ENCODE measurements at places on chromosomes 12 and 14.
A peak's percentile ranks its signal among the peaks of the same experiment; 100 is the strongest.

DNA sequence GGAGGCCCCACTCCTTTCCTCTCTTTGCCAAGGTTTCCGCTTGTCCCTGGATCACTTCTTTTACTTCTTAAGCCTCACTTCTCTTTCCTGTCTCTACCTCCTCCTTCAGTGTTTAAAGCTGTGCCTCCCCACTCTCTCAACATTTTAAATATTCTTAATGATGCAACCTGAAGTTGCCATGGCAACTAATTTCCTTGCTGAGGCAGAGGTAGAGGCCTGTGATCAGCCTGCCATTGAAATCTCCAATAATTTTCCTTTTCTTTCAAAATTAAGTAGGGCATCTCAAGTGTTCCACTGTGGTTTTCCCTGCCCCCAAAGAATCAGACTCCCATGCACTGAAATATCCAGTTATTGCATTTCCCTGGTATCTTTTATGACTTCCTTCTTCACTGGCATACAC, 108.6 kb upstream of the VRK1 start:
- no peak for DNase-seq

DNA sequence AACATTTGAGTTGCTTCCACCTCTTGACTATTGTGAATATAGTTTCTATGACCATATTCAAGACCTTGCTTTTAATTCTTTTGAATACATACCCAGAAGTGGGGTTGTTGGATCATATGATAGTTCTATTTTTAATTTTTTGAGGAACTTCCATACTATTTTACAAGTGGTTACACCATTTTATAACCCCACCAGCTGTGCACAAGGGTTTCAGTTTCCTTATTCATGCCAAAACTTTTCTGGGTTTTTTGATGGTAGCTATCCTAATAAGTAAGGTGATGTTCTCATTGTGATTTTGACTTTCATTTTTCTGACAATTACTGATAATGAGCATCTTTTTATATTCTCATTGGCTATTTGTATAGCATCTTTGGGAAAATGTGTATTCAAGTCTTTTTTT, 109.4 kb upstream of the GARIN2 start:
- no peak for DNase-seq

GRCh38 chr12:17197971-17198370, 592.0 kb upstream of the LMO3 start:
- DNase-seq, result no peak

- DNase-seq, result no peak
These were observed 172.7 kb upstream of the CNOT2 start for GRCh38 chr12:70070494-70071007.

DNA sequence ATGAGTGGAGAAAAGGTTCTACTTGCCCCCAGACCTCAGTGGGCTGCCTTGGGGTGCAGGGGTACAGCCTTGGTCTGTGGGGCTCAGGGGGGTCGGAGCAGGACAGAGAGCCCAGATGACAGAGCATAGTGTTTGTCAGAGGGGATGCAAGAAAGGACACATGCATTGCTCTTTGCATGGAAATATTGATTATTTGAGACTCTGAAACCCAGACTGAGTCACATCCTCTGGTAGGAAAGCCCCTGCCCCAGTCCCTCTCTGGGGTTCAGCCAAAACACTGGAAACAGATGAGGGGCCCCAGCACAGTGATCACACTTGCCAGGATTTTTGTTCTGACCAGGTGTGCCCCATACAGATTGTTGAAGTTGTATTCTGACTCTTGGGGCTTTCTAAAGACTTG, 1094.4 kb downstream of the BCL11B start:
- DNase-seq, result no peak

GRCh38 chr14:76694106-76694505, 67.2 kb upstream of the VASH1 start:
- DNase-seq, result no peak

DNA sequence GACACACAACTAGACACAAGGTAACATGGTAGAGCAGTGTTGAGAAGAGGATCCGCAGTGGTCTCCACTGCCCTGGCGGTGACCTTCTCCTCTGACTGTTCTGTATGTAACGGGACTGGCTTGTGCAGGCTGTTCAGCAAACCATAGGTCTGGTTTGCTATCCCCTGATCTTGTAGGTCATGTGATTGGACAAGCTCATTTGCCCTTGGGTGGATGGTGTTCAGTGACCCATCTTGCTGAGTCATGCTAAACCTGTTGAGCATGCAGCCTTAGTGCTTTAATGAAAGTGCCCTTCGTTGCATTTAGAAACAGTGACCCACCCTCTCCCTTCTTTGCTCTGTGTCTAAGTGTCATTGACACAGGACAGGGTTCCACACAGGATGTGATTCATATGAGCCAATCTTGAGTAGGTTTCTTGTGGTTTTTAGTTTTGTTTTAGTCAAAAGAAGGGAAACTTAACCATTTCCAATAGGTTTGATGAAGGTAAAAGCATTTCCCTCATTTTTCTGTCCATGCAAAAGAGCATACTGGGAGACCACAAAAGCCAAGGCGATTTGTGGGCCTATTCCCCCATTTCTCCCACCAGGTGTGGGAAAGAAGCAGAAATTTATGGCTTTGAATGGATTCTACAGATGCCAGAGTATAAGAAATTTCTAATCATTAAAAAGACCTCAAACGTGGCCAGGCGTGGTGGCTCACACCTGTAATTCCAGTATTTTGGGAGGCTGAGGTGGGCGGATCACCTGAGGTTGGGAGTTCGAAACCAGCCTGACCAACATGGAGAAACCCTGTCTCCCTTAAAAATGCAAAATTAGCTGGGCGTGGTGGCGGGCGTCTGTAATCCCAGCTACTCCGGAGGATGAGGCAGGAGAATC, 32.6 kb upstream of the HIF1A start:
- DNase-seq, result peak; percentile 55

DNA sequence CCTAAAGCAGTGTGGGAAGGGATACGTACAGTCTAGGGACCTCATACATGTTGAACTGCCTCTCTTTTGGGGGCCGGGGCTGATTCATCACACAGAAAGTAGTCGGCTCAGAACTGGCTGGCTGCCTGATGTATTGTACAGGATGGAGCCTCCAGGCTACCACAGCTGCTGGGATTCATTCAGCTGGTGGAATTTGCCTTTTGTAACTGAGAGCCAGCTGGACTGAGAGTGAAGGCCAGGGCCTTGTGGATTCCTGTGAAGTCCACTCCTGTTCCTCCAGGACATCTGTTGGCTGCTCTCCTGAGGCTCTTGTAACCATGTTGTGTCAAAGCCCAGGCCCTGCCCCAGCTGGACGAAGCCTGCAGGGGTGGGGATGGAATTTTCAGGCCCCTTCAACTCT, 116.3 kb upstream of the PRICKLE1 start:
- no peak for DNase-seq

DNA sequence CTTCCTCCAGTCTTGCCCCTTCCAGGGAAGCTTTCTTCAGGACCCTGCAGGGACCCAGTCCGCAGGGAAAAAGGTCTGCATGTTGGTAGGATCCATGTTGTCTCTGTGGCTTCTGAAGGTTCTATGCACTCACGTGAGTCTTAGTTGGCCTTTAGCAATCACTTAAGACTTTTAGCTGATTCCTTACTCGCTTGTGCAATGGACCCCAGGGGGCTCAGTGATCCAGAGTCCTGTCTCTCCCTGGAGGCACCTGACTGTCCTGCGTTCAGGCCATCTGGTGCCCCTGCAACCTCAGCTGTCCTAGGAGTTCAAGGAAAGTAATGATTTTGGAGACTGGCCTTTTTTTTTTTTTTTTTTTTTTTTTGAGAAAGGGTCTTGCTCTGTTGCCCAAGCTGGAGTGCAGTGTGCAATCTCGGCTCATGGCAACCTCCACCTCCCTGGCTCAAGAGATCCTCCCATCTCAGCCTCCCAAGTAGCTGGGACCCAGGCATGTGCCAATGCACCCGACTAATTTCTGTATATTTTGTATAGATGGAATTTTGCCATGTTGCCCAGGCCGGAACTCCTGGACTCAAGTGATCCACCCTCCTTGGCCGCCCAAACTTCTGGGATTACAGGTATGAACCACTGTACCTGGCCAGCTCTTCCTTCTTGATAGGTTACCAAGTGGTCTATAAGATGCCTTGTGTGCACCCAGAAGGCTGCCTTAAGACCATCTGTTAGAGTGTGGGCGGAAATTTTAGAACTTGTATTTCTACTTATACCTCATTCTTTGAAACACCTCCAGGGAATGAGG, 4.6 kb downstream of the IFI27L2 start:
- DNase-seq, result no peak

DNA sequence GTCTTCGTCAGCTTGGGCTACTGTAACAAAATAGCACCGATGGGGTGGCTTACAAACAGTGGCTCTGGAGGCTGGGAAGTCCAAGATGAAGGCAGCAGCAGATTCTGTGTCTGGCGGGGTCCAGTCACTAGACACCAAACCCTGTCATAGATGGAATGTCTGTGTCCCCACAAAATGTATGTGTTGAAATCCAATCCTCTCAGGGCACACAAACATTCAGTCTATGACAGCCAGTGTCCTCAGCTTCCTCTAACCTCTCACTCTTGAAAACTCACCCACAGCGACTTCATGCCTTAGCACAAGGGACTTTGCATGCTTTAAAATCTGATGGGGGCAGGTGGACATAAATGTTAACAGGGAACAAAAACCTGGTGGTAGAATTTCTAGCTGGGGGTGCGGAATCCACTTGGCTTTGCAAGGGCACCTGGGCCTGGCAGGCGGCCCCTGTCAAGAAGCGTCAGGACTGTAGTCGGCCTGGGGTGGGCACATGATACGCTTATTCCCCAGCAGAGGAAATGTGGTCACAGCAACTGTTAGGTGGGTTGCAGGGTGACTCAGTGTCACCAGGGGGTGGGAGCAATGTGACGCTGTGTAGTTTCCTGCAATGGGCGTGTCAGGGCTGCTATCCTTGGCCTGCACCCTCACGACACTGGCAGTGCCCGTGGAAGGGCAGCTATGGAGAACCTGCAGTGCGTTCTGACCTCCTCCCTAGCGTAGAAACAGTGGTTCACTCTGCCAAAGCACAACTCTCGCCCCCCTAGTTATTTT, 17.7 kb downstream of the RIN3 start:
- no peak for DNase-seq

DNA sequence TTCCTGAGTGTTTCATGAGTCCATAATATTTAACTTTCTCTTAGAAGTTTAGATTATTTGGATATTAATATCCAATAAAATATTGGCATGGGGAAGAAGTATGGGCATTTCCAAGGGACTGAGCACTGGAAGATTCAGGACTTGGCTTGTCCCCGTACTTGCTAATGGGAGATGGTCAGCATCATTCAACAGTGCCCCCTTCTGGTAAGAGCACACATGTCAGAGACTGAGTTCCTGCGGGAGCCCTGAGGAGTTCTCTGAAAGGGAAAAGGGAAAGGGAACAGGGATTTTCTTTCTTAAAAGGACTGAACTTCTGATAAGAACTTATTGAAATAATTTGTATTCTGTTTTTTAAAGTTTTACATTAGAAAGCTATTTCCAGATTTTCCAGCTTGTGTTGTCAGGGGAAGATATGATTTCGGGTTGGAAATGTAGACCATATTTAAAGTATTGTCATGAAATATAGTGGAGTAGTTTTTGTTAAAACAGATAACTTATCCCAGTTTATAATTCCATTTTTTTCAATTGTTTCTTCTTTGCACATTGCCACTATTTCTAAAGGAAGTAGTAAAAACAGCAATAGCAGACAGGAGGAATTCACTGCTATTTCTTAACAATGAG, 59.8 kb upstream of the C12orf71 start:
- peak; percentile 55 for DNase-seq

DNA sequence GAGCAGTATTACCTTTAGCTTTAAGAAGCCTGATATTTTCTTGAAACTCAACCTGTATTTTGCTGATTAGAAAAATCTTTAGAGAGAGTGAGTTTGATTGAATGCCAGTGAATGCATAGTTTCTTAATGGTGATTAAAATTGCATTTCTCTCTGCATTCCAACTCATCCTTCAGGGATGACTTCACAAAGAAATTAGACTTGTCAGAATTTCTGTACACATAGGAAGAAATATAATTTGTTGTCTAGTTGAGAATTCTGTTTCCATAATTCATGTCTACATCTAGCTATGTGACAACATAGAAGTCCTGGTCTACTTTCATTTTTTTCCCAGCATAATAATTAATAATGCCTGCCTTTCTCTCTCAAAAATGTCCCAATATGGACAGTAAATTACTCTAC, 136.6 kb downstream of the OTOGL start:
- DNase-seq, result no peak

DNA sequence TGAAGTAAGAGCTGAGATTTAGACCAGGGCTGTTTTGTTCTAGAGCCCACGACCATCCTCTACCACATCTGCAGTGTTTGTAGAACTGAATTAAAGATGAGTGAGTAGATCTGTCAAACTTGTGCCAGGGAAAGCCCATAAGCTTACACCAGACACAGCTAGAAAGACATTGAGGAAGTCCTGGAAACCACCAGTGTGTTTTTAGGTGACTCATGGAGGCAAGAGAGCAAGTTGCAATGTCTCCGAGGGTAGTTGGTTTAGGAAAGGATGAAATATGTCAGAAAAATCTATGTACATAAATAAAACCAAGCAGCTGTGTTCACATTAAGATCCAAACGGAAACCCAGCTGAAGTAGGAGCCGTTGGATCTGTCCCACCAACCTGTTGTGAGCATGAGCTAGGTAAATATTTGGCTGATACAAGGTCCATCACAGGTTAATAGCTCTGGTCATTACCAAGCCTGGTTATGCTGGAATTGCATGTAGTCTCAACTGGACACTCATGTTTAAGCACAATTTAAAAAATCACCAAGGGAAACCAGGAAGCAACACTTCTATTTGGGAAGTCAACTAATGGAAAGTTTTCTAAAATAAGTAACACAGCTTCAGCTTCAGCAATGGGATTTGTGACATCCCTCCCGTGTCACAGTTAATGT, 49.9 kb upstream of the PLEKHG3 start:
- DNase-seq, result peak; percentile 87

DNA sequence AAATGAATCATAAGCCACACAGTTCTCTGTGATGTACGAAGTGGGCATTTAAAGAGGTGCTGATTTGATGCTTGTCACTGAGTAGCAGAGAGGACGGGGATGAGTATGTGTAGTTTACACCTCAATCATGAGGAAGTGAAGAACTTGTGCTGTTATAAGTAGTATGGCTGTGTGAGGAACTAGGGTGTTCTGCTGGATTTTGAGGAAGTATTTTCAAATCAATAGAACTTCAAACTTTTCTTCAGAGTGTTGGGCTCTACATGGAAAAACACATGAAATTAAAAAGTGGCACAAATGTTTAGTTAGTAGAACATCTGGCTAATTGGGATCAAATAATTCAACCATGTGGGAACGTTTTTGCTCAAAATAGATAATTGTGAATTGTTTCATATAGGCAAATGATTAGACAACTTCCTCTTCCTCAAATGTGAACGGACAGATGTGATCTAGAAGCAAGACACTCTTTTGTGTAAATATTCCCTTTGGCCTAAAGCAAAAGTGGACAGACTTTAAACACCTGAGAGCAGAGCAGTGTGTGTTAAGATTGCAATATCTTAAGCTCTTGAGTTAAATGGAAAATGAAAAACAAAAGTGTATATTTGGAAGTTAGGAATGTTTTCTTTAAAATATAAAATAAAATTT, 168.5 kb downstream of the NAV3 start:
- DNase-seq, result peak; percentile 91

- no peak for DNase-seq
These were observed 112.6 kb downstream of the RIMBP2 start for GRCh38 chr12:130603396-130603965.

GRCh38 chr12:9740106-9740750, 7.3 kb upstream of the CLECL1 start:
- no peak for DNase-seq

All from AML-193 (cell line).